Cardiac fibroblast (primary cell): ENCODE measurements at places on chromosomes 4 and X.

DNA sequence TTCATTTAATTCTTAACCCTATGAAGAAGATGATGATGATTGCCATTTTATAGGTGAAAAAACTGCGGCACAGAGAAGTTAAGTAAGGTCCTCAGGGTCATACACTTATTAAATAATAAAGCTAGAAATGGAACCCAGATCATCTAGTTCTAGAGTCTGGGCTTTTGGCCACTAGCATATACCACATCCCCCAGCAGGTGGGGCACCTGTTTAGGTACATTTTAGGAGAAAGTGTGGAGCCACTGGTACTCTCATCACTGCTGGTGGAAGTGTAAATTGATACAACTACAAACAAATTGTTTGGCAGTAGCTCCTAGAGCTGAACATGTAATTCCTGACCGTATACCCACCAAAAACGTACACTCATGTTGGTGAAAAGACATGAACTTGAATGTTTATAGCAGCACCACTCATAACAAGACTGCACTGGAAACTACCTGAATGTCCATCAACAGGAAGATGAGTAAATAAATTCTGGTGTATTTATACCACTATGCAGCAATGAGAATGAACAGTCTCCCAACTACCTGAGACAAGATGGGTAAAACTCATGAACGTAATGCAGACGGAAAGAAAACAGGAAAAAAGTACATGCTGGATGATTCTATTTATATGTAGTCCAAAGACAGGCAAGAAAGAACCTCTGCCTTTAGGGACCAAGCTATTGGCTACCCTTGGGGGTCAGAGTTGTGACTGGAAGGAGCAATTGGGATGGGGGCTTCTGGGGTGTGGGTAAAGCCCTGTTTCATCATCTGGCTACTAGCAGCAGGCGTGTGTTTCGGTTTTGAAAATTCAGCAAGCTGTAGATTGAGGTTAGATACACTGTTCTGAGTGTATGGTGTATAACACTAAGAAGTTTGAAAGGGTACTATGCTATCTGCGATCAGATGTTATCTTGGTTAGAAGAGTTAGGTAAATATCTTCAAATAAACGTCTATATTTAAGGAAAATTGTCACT, 72.3 kb upstream of the ADGRG2 start:
- DNase-seq, result no peak

DNA sequence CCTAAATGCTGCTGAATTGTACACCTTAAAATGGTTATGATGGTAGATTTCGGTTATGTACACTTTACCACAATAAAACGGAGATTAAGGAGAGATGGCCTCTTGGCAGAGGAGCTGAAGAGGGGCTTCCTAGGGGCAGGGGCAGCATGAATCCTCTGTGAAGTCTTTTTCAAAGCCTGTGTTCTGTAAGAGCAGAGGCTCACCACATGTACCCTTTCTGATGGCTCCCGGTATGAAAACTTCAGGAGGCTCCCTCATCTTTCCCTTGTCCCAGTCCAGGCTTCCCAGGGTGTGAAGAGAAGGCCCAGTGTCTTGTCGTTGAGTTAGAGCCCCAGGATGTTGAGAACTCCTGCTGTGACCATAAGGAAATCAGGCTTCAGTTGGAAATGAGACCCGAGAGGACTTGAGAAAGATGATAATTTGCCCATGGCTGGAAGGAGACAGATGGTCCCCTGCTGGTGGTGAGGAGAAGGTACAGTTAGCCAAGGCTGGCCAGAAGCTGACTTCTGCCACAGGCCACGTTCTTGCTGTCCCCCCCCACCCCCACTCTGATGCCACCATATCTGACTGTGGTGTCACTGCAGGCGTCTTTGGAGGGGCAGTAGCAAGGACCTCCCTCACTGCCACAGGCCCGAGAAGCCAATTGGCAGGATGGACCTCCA, 31.8 kb upstream of the MTM1 start:
- no peak for DNase-seq

DNA sequence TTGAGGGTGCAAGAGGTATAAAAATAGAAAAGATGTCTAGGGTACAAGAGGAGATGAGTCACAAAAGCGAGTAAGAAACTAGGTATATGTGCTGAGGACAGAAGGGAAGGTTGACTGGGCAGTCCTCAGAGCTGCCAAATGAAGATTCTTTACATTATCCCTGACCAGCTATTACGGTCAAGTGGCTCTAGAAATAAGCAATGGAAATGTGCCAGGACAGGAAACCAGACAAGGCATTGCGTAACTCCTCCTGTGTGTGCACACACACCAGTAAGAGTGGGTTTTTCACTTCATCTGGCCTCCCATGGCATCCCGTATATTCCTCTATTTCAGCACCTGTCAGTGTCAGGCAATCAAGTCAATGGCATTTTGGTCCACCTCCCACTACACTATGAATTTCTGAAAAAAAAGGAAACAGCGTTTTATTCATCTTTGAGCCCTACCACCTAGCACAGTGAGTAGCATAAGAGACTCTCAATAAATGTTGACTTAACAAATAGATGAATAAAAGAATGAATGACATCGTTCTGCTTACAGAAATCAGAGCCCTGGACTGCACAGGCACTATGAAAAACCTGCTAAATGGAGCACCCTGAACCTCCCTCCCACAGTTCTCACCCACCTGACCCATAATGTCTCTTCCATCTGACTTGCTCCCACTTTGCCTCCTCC, 62.6 kb upstream of the KLF3 start:
- DNase-seq, result peak; percentile 72

DNA sequence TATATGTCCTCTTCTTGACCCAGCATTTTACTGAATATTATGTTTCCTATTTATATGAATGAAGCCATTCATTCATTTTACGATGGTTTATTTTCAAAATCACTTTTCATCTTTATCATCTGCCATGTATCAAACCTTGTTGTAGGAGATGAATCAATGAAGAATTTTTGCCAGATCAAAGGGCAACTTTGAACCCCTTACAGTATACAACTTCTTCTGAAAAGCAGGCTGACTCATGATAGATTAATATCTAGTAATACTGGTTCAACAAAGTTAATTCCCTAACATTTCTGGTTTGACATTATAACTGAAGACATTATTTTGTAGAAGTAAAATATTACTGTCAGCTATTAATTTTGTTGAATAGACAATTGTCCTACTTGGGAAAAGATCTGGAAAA, 226.0 kb downstream of the RPA4 start:
- DNase-seq, result no peak

DNA sequence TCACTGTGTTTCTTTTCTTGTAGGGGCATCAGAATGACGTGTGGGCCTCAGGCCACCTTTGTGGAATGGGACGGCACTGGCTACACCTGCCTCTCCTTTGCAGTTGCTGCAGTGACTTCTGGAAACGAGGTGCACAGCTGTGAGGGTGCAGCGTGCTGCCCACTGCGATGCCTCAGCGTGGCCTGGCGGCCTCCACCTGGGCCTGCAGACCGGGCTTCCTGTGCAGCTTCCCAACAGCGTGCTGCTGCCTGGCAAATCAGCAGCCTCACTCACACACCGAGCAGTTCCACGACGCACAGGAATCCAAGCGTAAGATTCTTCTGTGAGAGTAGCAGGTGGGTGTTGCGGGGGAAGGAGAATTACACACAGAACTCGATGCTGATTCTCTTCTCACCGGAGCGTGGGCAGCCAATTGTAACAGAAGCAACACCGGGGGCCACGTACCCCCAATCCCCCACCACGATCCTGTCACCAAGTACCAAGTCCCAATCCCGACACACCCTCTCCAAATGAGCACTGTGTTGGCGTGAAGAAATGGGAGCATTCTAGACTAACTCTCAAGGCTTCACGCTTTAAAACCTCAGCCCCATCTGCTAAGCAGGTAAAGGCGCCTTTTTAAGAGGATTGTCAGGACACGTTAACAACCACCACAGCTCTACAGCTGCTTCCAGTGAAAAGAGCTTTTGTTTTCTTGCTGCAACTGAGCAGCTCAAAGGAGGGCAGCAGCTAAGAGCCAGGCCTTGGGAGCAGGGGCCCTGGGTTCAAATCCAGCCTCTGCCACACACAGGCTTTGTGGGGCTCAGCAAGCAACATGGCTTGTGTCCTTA, 16.9 kb downstream of the WDR1 start:
- no peak for DNase-seq

DNA sequence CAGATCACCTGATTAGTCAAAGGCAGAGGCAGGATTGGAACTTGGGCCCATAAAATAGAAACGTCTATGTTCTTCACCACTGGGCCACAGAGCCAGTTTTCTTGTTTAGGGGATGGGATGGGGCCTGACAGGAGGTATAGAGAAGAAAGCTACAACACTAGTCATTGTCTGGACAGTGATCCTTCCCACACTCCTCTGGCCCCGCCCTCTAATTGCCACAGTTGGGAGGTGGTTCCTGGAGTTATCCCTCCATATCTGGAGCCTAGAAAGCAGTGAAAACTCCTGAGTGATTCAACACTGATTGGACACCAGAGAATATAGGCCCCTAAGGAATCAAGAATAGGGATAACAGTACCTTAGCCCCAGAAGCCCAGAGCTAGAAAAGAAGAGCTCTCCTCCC, 22.9 kb downstream of the RASL11B start:
- DNase-seq, result no peak

GRCh38 chrX:56729152-56729850, at the start of gene NBDY:
TSS of gene NBDY (plus strand) at chrX:56729243. CDS start at chrX:56729354, 111 bp downstream.
- peak; percentile 50 for DNase-seq

GRCh38 chrX:123846577-123847038, 13.2 kb upstream of the XIAP start:
- DNase-seq, result peak; percentile 59

DNA sequence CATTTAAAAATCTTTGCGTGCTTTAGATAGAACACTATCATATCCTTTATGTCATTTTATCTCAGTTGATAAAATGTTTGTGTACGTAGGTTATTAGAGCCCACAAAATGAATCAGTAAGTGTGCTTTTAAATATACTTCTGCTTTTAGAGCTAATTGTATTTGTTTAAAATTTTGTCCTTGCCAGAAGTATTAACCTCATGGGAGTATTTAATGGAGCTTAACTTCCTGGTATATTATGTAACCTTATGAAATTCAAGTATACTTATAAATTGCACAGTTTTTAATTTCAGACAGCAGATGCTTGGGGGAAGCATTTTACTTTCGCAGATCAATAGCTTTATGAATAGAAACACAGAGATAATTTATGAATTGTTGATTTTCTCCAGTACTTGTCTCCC, 90.2 kb downstream of the DIPK2B start:
- DNase-seq, result no peak

GRCh38 chrX:71017396-71017939, 50.7 kb downstream of the SNX12 start:
- no peak for DNase-seq
